ENCODE measurements at places on chromosomes 7 and 10.
A peak's percentile ranks its signal among the peaks of the same experiment; 100 is the strongest.

GRCh38 chr7:53340220-53340619 is 304.8 kb downstream of the POM121L12 start:
- DNase-seq: no peak

- peak; percentile 49 for DNase-seq
These were observed 32.4 kb upstream of the CCDC7 start for GRCh38 chr10:32413513-32413912.

GRCh38 chr10:88819290-88819689 is 16.8 kb downstream of the LIPM start:
- no peak for DNase-seq

DNA sequence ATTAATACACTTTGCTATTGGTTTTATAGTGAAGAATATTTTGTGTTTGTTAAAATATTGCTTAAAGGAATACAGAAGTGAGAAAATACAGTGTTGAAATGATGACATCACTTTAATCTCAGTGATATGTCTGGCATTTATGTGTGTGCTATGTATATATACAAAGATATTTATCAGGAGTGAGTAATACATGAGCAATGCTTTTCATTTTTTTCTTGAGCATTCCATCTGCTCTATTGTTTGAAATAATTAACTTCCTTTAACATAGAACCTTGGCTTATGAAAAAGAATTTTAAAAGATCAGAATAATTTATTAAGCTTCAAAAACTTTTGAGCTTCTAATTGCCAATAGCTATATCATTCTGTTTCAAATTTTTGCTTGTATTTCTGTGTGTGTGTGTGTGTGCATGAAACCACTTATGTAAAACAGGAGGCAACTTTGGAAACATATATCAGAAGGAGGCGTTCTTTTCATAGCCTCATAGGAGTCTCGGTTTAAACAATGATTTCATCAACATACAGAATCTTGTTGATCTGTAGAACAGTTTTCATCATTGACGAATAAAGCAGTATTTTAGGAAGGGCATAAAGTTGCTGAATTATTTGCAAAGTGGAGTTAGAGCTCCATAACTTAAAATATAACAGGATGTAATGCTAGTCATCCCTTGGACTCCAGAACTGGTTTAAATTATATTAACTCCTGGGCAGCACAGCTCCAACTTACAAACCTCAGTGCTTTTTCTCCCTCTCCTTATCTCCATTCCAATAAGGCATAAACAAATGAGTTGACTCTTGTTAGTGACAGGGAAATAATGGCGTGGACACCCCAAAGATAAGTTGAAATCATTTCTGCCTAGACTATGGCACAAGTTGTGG is 228.4 kb upstream of the DGKB start:
- no peak for DNase-seq

DNA sequence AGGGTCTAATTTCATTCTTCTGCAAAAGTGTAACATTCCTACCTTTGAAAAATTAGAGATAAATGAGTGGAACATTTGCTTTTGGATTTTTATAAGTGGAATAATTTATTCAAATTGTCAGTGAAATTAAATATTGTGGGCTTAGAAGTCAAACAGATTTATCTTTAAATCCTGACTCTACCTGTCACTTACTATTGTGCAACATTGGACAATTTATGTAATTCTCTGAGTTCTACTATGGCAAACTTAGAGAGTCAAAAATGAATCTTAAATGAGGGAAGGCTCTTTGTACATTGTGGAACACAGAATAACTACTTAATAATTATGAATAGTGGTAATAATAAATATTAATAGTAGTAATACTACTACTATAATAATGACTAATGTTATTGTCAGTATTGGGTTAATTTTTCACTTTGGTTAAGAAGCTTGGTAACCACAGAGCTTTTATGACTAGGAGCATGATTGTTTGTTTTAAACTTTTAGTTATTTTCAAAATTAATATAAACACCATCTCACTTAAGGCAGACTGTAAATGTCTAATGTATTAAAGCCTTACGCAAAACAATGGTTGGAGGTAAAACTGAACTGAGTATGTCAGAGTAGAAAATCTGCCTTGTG is 70.0 kb downstream of the PRKG1 start:
- no peak for DNase-seq

DNA sequence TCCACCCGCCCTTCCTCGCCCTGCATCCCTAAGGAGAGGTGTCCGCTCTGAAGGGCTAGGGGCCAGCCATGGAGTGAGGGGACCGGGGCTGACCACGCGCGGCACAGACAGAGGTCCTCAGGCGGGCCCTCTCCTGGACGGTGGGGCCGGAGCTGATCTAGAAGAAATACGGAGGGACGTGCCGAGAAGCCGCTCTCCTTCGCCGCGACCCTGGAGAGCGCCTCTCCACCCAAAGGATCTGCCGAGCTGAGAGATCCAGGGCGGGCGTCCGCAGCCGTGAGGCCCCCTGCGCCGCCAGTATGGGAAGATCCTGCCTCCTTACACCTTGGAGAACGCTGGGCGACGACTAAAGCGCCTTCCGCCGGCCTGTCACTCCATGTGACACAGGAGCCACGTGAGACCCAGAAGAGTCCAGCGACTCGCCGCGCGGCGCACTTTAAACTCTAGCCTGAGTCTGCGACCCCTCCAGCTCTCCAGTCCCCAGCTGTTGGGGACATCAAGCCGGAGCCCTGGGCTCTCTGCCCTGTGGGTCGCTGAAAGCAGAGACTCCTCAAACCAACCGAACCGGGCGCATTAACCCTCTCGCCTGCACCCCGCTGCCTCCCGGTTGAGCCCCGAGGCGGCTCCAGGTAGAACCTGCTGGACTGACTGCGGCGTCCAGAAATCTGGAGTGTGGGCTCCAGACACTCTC is 1.5 kb upstream of the SFMBT2 start:
- DNase-seq: peak; percentile 51

DNA sequence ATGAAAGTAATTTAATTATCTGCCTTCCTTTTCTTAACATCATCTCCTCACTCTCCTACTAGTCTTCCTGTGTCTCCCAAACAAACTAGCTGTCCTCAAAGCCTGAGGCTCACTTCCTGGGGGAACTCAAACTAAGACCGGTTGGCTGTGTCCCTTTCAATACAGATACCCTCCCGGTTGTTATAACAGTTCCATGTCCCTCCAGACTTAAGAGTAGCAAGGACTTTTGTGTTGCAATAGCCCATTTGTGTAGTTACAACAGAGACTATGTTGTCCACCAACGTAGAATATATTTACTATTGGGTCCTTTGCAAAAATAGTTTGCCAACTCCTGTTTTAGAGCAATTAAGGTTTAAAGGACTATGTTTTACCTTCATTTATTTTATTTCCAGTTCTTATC is 8.6 kb upstream of the TARP start:
- DNase-seq: no peak

GRCh38 chr7:79093421-79093820 is 360.0 kb downstream of the MAGI2 start:
- no peak for DNase-seq

GRCh38 chr10:98425511-98426352 is 10.8 kb upstream of the PYROXD2 start:
- DNase-seq: peak; percentile 61

GRCh38 chr7:69714886-69715576 is 116.8 kb downstream of the AUTS2 start:
- no peak for DNase-seq

DNA sequence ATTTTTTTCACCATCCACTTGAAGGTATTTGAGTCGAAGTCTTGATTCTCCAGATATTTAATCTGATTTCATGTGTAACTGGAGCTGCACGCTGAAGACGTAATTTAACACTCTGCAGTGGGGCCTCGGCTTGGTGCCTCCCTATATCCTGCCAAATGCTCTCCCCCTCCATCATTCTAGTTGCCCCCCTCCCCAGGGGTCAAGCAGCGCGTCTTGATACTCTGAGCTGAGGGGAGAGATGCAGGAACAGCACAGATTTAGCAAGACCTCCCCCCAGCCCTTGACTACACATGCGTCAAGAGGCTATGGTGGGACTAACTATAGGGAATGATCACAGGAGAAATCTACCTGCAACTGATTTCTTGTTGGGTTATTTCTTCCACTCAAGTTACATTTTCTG is 85.8 kb downstream of the PRPF18 start:
- DNase-seq: no peak

GRCh38 chr10:51861731-51862130 is 162.3 kb upstream of the CSTF2T start:
- no peak for DNase-seq

GRCh38 chr7:74029089-74029785 is 1.3 kb downstream of the ELN start:
- DNase-seq: no peak

DNA sequence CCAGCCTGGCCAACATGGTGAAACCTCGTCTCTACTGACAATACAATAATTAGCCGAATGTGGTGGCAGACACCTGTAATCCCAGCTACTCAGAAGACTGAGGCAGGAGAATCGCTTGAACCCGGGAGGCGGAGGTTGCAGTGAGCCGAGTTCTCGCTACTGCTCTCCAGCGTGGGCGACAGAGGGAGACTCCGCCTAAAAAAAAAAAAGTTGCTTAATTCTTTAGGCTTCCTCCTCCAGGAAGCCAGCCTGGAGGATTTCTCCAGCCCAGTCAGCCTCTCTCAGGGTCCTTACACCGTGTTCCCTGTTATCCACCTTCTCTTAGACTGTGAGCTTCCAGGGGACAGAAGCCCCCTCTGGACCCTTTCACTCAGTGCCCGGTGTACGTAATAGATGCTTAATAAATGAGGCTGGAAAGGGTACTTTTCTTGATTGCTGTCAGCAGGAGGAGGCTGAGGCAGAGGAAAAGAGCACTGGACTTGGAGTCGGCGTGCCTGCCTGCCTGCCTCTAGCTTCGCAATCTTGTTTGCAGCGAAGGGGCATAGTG is 16.4 kb upstream of the NODAL start:
- no peak for DNase-seq

- peak; percentile 66 for DNase-seq
These were observed 47.5 kb downstream of the FAM53B start for GRCh38 chr10:124696446-124697392.

GRCh38 chr10:127964621-127965020 is 57.7 kb downstream of the PTPRE start:
- no peak for DNase-seq

GRCh38 chr10:56318816-56319215 is 42.2 kb downstream of the ZWINT start:
- no peak for DNase-seq

DNA sequence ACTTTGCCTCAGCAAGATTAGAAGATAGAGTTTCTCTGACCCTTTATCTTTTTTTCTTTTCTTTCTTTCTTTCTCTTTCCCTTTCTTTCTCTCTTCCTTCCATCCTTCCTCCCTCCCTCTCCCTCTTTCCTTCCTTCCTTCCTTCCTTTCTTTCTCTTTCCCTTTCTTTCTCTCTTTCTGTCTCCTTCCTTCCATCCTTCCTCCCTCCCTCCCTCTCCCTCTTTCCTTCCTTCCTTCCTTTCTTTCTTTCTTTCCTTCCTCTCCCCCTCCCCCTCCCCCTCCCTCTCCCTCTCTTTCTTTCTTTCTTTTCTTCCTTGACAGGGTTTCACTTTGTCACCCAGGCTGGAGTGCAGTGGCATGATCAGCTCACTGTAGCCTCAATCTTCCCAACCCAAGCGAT is 40.2 kb upstream of the LCOR start:
- no peak for DNase-seq

GRCh38 chr7:21902240-21902639 is 43.5 kb downstream of the CDCA7L start:
- no peak for DNase-seq

DNA sequence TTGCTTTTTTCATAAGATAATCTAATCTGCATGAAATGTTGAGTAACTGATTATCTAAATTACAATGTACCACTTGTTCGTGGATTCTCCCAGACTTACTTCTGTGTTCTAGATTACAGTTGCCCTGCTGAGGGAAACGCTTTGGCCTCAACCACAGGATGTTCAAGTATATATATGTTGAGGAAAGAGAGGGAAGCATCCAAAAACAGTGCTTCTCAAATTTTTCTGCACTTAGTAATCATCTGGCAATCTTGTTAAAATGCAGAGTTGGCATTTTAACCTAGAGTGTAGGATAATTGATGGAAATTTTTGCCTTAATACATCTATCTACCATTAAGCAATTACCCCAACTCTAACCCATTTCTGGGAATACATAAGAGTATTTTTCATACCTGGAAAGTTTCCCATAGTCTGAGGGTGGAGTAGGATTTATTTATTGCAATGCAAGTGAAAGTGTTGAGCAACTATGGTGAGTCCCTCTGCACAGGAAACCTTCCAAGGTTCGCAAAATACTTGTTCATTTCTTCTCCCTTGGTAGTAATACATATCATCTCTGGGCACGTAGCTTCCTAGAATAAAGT is 59.6 kb upstream of the C1GALT1 start:
- DNase-seq: no peak

DNA sequence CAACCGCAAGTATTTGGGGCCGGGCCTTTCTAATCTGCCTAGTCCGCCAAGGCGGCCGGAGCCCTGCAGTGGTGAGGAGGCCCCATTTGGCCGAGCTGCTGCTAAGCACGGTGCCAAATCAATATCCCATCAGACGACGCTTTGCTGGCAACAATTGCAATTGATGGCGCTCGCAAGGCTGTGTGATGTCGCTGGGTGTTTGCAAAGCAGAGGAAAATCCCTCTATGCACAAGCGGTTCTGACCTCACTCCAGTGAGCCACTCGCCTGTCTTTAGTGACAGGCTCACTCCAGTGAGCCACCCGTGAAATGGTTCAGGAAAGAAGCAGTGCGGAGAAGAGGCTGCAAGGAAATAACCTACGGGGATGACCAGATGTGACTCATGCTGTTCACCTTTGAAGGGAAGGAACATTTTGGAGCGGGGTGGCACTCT is 18.3 kb upstream of the PDE1C start:
- DNase-seq: no peak

GRCh38 chr7:152923711-152924110 is 164.2 kb downstream of the ACTR3B start:
- DNase-seq: no peak

GRCh38 chr10:105280895-105281294 is 639.8 kb downstream of the SORCS3 start:
- no peak for DNase-seq

DNA sequence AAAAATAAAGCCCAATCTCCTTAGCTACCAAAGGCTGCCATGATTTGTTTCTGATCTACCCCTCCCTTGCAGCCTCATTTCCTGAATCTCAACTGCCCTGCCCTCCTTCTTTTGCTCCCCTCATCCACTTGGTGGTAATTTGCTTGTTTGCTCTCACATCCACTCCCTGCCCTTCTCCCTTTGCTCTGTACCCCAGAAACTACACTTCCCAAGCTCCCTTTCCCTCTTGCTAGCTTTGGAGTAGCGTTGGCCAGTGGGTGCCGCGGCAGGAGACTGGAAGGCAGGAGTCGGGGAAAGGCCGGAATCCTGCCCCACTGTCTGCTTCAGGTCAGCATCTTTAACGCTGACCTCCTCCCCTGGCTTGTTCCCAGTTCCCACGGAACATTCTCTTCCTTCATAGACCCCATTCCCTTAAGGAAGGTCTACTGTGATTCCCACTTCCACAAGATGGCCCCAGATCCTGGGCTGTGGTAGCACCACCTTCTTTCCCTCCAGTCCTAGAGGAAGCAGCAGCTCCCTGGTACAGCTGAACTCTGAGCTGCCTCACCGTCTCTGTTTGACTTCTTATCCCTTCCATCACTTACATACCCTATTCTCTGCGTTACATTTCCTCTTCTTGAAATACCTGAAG is 79.1 kb downstream of the PIK3CG start:
- no peak for DNase-seq

GRCh38 chr7:30434140-30434799 is 44.3 kb downstream of the NOD1 start:
- peak; percentile 38 for DNase-seq
